Activated naive CD8-positive, alpha-beta T cell treated with anti-CD3 and anti-CD28 coated beads, Interleukin-2, amount 10 ng/mL, durations not matched to agents 7 days and 5 days (primary cell): ENCODE measurements at places on chromosomes 5 and 9.

- H3K27ac ChIP-seq: no peak within 1 kb of the TSS
- H3K27me3 ChIP-seq: peaks cover 74% of the 10 kb centered on the region
- peaks cover 2% of the 10 kb centered on the region for H3K4me1 ChIP-seq
- DNase-seq: peak; percentile 39
- no peaks in the 10 kb centered on the region for H3K36me3 ChIP-seq
Measured at GRCh38 chr5:73625944-73626811, at the start of gene ARHGEF28. ARHGEF28 (plus strand) TSS chr5:73626196; CDS start chr5:73684852, 58,656 bp downstream.

DNA sequence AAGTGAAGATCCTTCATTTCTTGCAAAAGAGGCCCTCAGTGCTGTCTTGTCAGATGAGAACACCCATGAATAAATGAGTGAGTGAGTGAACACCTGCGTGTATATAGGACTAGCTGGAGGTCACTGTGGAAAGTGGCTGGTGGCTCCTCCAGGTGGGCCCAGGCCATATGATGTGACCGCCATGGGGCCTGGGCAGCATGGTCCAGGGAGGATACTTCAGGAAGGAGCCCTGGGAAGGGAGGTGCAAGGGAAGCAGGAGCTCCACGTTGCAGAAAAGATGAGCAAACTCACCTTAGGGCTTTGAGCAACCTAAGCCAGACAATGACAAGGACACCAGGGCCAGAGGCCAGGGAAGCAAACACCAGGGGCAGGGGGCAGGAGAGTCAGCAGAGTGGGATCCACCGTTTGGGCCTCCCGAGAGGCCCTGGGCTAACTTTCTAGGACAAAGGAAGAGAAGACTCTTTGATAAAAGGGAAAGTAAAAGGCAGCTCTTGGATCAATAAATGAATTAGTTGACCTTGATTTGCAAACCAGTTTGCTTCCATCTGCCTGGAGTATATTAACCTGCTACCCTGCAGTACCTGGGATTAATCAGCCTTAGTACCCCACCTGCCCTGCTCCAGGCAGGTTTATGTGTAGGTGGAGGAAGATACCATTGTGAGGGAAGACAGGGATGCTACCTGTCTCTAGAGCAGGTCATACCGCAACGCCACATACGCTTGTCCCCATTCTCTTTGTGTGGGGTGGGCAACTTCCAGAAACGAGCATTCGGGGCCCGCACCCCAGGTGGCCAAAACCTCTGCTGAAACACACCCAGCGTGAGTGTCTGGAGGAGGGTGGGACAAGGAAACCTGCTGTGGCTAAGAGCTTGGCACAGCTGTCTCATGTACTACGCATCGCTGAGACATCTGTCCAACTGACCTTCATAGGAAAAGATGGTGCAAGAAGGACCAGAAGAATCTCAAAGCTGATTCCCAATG is 51.4 kb upstream of the OLFM1 start:
- no peaks in the 10 kb centered on the region for H3K36me3 ChIP-seq
- no peak overlapping the region for H3K27ac ChIP-seq
- no peaks in the 10 kb centered on the region for H3K4me1 ChIP-seq
- no peak overlapping the region for H3K4me3 ChIP-seq
- no peak for DNase-seq
- H3K27me3 ChIP-seq: no peaks in the 10 kb centered on the region

DNA sequence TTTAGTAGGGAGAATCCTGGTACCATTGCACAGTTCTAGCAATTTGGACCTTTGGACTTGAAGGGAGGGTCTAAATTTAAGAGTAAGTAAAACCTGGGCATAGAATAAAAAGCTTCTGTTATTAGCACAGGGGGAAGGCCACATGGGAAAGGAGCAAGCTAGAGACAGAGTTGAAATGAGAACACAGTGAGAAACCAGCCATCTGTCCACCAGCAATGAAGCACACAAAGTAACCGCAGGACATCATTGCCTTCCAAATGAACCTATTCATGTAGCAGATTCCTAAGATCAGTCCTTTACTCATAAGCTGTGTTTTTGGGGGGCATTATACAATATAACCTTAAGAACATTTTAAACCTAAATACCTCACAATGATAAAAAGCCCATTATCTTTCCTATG is 407.4 kb downstream of the HCN1 start:
- H3K27ac ChIP-seq: no peak overlapping the region
- H3K4me1 ChIP-seq: no peaks in the 10 kb centered on the region
- H3K36me3 ChIP-seq: no peaks in the 10 kb centered on the region
- H3K4me3 ChIP-seq: no peak overlapping the region

DNA sequence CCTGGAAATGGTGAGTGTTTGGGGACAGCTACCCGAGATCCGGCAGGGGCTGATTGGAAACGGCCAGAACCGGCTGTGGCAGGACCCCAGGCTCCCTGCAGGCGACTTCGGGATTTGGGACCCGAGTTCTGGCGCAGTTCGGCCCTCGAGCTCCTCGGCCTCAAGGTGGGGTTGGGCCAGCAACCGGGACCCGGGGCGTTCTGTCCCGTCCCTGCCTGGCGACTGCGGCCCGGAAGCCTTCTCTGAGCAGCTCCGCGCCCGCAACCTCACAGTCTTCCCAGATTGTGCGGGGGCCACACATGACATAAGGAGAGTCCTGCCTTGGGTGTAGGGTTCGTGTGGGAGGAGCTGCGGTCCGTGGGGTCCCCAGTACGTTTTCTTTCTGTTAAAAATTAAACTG is 23.2 kb upstream of the NEURL1B start:
- H3K27me3 ChIP-seq: peaks cover 4% of the 10 kb centered on the region
- DNase-seq: no peak
- H3K27ac ChIP-seq: no peak overlapping the region
- no peak overlapping the region for H3K4me3 ChIP-seq

GRCh38 chr9:128145951-128146351 is 3.3 kb upstream of the LCN2 start:
- peaks cover 12% of the 10 kb centered on the region for H3K4me1 ChIP-seq
- H3K27me3 ChIP-seq: no peaks in the 10 kb centered on the region
- no peak for DNase-seq
- no peak overlapping the region for H3K27ac ChIP-seq
